ENCODE measurements at places on chromosomes 16 and 17.

DNA sequence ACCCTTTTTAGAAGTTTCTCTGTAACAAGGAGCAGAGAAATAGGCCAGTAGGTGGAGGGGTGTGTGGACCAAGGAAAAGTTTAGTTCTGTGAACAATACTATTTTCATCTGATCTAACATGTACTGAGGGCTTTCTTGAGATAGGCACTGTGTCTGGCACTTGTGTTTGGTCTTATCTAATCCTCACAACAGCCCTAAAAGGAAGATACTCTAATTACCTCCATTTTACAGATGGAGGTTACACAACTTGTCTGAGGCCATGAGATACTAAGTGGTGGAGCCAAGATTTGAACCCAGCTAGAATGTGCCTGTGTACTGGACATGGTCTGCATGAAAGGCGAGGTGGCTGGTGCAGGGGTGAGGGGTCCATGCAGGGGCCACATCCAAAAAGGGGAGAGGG is 4.5 kb downstream of the TNFSF12 start:
- DNase-seq, result no peak

DNA sequence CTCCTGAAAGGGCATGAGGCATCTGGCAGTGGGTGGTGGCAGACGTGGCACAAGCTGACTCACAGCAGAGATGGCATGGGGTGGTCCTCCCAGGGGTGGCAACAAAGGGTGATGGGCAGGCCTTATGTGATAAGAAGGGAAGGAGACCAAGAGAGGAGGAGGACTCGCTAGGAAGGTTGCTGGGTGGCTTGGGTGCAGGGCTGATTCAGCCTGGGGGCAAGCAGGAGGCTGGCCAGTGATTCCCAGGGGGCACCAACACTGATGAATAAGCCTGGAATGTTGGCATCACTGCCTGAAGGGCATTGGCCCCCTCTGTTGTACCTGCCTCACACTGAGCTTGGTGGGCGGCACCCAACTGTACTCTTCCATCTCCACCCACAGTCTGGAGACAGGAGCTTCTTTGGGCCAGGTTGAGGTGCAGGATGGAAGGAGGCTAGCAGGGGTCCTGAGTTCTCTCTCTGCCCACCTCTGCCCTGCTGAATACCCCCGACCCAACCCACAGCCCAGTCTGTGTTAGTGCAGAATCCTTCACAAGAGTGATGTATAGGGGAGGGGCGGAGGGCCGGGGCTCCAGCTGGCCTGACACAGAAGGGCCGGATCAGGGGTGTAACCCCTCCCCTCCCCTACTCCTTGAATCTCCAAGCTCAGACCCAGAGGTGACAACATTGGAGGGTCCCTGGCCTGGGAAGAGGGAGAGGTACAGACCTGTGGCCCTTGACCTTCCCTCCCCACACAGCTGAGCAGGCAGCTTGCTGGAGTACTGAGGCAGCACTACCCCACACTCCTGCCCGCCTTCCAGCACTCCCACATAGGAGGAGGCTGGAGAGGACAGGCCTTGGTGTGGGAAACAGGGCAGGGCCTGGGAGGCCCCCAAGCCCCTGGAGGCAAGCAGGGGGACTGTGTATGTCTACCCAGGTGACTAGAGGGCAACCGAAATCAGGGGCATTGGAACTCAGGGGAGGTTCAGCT is 2.6 kb downstream of the STAC2 start:
- no peak for DNase-seq

- DNase-seq, result no peak
Measured at GRCh38 chr16:7031031-7031430, 301.6 kb upstream of the RBFOX1 start.

- no peak for DNase-seq
Measured at GRCh38 chr17:63433746-63434591, 12.1 kb downstream of the CYB561 start.

DNA sequence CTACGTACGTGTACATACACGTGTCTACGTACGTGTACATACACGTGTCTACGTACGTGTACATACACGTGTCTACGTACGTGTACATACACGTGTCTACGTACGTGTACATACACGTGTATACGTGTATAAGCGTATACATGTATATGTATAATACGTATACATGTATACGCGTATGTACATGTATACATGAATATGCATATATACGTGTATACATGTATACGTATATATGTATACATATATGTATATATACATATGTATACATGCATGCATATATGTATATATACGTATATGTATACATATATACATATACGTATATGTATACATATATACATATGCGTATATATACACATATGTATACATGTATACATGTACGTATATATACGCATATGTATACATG is 22.2 kb upstream of the PYY start:
- no peak for DNase-seq

GRCh38 chr16:10067406-10067805 is 114.8 kb downstream of the GRIN2A start:
- DNase-seq, result no peak

GRCh38 chr17:4375039-4375748 is 8.7 kb upstream of the UBE2G1 start:
- DNase-seq, result peak; percentile 77

DNA sequence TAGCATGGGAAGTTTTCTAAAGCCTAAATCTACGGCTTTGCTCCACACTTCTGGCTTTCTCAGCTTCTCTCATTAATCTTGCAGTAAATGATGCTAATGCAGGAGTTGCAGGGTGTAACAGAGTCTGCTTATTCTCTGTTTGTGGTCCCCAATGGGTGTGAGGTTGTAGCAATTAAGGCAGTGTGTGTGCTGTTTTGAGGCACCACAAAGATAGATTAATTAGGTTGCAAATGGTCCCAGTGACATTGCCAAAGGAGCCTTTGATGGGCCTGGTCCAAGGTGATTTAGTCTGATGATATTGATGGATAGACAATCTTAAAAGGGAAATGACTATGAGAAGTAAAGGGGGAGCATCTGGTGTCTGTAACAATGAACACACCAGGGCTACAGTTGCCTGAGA is 1313.7 kb upstream of the CDH8 start:
- no peak for DNase-seq

- DNase-seq, result no peak
Measured at GRCh38 chr16:46632778-46633733, 11.9 kb upstream of the SHCBP1 start.

DNA sequence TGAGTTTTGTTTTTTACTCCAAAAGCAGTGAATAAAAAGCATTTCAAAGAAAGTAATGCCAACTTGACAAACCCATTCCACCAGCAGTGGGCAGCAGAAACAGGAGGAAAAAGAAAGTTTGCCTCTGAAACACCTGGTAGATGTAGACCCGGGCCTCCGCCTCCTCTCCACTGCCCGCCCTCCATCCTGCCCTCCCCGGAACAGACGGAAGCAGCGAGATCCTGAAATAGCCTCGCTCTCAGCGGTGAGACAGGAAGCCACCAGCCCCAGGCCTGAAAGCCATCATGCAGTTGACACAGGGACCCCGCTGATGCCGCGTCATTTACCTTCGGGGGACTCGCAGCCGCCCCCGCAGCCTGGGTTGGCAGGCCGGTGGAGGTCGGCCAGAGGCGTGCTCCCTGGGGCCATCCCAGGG is 67.8 kb downstream of the C16orf78 start:
- DNase-seq, result peak; percentile 75

DNA sequence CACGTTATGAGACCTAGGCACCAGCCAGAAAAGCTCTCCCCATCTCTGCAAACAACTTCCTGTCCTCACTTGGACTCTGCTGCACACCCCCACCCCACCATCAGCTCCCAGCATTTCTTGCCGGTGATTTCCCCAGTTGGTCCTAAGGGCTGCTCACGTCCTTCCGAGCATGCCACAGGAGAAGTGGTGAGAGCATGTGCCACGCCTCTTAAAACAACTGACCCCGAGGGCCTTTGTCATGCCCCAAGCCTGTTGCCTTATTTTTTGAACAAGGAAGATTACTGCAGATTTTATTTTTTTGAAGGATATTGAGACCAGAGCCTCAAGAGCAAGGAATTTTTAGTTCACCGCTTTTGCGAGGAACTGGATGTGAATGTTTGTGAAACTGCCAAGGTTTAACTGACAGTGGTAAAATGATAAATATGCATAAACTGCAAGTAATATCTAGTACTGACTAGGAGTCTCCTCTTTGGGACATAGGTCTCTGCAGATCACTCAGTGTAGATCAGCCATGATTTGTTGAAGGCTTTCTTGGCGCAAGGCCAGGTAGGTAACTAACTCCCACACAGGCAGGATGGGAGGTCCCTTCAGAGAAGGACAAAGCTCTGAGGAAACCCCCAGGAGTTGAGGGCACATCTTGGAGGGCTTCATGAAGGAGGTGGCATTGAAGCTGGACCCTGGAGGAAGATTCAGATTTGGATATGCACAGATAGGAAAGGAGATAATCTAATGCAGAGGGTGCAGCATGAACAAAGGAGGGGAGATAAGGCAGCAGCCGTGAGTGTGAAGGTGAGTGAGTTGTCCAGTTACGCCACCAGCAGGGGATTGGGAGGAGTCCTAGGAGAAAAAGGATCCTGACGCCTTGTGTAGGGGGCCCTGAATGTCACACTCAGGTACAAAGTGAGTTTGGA is 44.7 kb downstream of the TMEM132E start:
- DNase-seq, result no peak

DNA sequence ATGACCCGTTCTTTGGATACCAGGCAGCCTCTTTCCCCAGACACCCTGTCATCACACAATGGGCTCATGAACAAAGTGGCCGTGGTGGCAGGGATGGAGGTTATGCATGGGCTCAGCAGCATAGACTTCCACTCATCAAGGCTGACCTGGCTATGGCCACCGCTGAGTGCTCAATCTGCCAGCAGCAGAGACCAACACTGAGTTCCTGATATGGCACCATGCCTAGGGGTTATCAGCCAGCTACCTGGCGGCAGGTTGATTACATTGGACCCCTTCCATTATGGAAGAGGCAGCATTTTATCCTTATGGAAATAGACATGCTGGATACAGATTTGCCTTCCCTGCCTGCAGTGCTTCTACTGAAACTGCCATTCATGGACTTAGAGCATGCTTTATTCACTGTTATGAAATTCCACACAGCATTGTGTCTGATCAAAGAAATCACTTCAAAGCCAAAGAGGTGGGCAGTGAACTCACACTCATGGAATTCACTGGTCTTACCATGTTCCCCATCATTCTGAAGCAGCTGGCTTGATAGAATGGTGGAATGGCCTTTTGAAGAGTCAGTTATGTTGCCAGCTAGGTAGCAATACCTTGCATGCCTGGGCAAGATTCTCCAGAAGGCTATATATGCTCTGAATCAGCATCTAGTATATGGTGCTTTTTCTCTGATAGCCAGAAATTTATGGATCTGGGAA is 160.6 kb downstream of the PRKCB start:
- DNase-seq, result no peak

DNA sequence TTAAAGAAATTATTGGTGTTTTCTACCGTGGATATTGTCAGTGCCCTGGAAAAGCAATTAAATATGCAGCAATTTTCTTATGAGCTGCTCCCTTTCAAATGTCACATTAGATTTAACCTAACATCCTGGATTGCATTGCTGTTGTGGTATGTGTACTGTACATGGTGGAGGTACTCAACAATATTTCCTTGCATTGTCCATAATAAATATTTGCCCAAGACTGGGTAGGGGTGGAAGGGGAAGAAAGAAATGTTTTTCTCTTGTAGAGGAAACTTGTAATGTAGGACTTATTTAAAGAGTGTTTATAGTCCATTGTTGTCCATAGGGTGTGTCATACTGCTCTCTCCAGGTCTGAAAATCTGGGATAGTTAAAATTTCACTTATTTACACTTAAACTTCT is 346.2 kb upstream of the TBX2 start:
- no peak for DNase-seq

DNA sequence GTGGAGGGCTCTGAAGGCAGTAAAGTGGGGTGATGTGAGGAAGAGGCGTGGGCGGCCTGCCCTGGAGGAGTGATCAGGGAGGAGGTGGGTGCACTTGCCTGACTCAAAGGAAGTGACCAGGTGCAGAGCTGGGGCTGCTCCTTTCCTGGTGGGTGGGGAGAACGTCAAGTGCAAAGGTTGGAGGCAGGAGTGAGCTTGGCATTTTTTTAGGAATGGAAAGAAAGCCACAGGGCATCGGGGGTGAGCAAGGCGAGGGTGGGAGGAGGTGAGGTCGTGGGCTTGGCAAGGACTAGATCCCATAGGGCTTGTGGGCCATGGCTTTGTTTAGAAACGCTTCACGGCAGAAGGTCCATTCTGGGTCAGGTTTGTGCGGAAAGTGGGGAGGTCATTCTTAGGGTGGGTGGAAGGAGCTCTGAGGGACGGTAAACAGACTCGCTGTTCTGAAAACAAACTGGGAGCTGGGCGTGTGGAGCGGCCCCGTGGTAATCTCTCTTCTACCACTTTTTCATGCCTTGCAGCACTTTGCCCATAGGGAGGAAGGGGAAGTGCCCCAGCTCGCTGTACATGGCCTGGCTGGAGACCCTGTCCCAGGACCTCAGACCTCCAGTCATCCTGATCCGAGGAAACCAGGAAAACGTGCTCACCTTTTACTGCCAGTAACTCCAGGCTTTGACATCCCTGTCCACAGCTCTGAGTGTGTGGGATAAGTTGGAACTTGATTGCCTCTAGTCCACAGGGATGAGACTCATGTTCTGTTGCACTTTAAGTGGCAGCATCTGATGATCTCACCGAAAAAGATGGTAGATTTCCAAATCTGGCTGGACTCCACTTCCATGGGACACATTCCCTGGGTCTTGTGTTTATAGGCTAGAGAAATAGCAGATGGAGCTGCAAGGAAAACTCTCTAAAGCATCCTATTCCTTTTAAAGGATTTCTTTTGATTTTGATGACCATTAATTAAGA is 18.9 kb upstream of the HERPUD1 start:
- no peak for DNase-seq

DNA sequence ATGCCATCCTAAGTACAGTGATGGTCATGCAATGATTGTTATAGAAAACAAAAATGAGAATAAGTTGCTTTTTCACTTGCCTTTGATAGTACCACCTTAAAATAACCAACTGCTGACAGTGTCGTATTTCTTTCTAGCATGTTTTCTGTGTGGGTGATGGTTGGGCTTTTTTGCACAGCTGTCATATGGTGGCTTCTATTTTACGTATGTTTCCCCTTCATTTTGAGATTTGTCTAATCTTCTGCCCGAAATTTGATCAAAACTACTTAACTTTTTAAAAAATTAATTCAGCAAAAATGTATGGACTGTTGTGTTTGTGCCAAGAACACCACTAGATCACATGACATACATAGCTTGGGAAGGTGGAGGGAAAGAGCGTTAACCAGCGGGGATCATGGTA is 90.7 kb downstream of the CLEC16A start:
- no peak for DNase-seq

DNA sequence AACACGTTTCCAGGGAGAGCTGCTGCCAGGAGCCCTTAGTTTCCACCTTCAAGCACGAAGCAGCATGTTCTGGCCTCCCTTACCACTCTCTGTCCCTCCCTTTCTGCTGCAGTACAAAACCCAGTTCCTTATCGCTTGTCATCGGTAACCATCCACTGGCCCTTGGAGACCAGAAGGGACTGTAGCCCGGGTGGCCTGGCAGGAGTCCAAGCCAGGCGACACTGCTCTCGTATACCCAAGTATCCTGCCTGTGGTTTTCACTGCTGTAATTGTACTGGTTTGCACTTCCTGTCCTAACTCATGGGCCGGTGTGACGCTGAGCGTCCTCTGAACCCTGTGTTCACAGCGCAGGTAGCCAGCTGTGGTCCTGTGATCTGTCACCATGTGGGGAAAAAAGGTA is 81.1 kb downstream of the MAF start:
- no peak for DNase-seq

Measured in activated CD8-positive, alpha-beta memory T cell treated with anti-CD3 and anti-CD28 coated beads, Interleukin-2, amount 50 U/mL, for 48 hours (primary cell).